ENCODE measurements at places on chromosomes 11 and 22. TPM values are rescaled to one million over a fixed set of nuclear protein-coding genes. Genes with fewer than 3 reads are reported as not detected.

DNA sequence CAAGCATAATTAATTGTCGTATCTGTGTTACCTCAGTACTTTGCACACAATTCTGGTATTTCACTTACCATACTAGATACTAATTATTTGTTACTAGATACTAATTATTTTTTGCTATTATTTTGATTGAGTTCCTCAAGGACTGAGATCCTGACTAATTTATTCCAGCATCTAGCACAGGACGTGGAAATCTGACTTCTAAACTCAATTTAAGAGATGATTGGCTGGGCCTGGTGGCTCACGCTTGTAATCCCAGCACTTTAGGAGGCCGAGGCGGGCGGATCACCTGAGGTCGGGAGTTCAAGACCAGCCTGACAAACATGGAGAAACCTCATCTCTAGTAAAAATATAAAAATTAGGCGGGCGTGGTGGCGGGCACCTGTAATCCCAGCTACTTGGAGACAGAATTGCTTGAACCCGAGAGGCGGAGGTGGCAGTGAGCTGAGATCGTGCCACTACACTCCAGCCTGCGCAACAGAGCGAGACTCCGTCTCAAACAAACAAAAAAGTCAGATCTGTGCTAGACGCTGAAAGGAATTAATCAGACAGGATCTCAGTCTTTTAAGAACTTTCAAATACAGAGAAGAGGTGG, 527 bp upstream of the MRPL48 start:
- peaks cover 6% of the 10 kb centered on the region for H3K4me1 ChIP-seq
- H3K36me3 ChIP-seq, result peaks cover 5% of the 10 kb centered on the region
- DNase-seq, result no peak
- H3K4me3 ChIP-seq, result peak overlapping the region; percentile 98

DNA sequence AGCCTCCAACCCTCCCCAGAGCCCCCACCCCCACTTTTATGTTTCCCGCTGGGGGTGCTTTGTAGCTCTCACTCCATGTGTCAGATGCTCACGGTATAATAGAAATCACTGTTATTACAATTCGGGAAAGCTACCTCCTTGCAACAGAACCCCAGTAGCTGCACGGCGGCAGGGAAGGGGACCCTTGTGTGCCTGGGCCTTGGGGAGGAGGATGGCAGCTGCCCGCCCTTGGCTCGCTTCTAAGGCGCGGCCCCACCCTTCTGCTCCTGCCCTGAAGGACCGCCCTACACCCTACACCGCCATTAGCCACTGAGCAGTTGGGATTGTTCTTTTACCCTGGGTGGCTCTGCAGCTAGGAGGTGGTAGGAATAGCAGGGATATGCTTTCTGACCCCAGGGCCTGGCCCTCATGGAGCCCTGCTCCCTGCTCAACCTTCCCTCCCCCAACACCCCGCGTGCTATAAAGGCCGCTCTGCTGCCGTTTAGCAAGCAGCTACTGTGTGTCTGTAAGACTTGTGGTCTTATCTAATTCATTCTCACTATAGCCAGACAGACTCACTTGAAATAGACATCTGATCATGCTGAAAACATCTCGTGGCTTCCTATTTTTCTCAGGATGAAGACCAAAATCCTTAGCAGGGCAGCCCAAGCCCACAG, 219.7 kb downstream of the CEP164 start:
- H3K27ac ChIP-seq, result no peak overlapping the region
- H3K4me1 ChIP-seq, result peaks cover 16% of the 10 kb centered on the region
- no peaks in the 10 kb centered on the region for H3K36me3 ChIP-seq
- no peak overlapping the region for H3K4me3 ChIP-seq

GRCh38 chr11:46512261-46512881, 81.5 kb downstream of the AMBRA1 start:
- H3K4me3 ChIP-seq, result no peak overlapping the region
- peaks cover 10% of the 10 kb centered on the region for H3K4me1 ChIP-seq
- H3K36me3 ChIP-seq, result peaks cover 4% of the 10 kb centered on the region
- DNase-seq, result no peak

- H3K27ac ChIP-seq, result no peak overlapping the region
- no peak overlapping the region for H3K4me3 ChIP-seq
- no peak for DNase-seq
- peaks cover 32% of the 10 kb centered on the region for H3K4me1 ChIP-seq
These were observed 226.7 kb upstream of the NARS2 start for GRCh38 chr11:78801161-78801884.

DNA sequence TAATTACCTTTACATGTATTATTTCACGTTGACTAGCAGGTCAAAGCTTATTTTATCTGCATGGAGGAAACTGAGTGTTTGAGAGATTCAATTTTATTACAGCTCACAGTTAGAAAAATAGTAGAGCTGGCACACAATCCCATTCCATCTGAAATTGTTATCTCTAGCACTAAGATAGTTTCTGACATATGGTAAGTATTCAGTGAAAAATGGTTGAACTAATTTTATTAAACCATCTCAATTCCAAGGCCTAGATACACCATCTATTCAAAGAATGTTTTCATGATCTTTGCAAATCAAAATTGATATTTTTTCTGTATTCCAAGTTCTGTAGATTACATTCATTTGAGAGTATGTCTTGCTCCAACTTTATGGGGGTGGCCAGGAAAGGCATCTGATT, 125.4 kb upstream of the FAT3 start:
- no peaks in the 10 kb centered on the region for H3K36me3 ChIP-seq
- H3K4me3 ChIP-seq, result no peak overlapping the region
- peaks cover 4% of the 10 kb centered on the region for H3K4me1 ChIP-seq

DNA sequence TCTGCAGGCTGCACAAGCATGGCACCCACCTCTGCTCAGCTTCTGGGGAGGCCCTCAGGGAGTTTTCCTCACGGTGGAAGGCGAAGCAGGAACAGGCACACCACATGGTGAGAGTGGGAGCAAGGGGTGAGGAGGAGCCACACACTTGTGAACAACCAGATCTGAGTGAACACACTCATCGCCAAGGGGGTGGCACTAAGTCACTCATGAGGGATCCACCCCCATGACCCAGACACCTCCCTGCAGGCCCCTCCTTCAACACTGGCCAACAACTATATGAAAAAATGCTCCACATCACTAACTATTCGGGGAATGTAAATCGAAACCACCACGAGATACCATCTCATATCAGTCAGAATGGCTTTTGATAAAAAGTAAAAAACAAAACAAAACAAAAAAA, 722 bp upstream of the KRTAP5-2 start:
- no peak overlapping the region for H3K27ac ChIP-seq
- no peaks in the 10 kb centered on the region for H3K36me3 ChIP-seq
- H3K4me3 ChIP-seq, result no peak overlapping the region
- no peak for DNase-seq

GRCh38 chr11:14327116-14327515, 31.9 kb downstream of the RRAS2 start:
- H3K4me1 ChIP-seq, result peaks cover 43% of the 10 kb centered on the region
- no peak overlapping the region for H3K4me3 ChIP-seq
- no peaks in the 10 kb centered on the region for H3K27me3 ChIP-seq
- H3K27ac ChIP-seq, result no peak overlapping the region
- no peaks in the 10 kb centered on the region for H3K36me3 ChIP-seq
- no peak for DNase-seq

Gene RRM1
- total RNA-seq, result 48.0 TPM

- peaks cover 18% of the 10 kb centered on the region for H3K36me3 ChIP-seq
- no peak overlapping the region for H3K27ac ChIP-seq
- H3K4me1 ChIP-seq, result peaks cover 6% of the 10 kb centered on the region
- no peak overlapping the region for H3K4me3 ChIP-seq
- DNase-seq, result peak; percentile 59
These were observed 5.8 kb downstream of the SELENOO start for GRCh38 chr22:50206599-50206998.

Gene CRACR2B
- 28.8 TPM for total RNA-seq

DNA sequence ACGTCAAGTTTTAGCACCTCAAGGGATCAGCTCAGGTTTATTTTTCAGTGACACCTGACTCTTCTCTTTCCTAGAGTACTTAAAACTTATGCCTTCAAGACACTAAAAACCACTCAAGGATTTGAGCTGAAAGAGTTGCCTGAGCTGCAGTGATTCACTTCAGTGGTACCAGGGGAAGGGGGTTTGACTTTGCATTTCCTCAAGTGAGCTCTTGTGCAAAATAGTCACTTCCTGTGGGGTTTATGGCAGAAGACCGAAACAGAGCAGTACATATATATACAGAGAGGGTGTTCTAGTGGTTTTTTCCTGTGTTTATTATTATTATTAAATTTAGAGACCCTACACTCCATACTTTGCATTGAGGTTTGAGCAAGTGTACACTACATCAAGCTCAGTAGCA, 60.7 kb downstream of the DBX1 start:
- H3K4me3 ChIP-seq, result no peak overlapping the region
- no peak overlapping the region for H3K27ac ChIP-seq
- DNase-seq, result no peak
- peaks cover 1% of the 10 kb centered on the region for H3K27me3 ChIP-seq
- H3K36me3 ChIP-seq, result peaks cover 10% of the 10 kb centered on the region
- peaks cover 3% of the 10 kb centered on the region for H3K4me1 ChIP-seq

Gene YPEL1
- 11.5 TPM for total RNA-seq

Gene BTG4
- not detected for total RNA-seq

- H3K27ac ChIP-seq, result no peak overlapping the region
- no peak overlapping the region for H3K4me3 ChIP-seq
- no peaks in the 10 kb centered on the region for H3K4me1 ChIP-seq
These were observed 882.8 kb upstream of the ANO3 start for GRCh38 chr11:25449091-25449490.

Gene IL17REL
- total RNA-seq, result 0.15 TPM

DNA sequence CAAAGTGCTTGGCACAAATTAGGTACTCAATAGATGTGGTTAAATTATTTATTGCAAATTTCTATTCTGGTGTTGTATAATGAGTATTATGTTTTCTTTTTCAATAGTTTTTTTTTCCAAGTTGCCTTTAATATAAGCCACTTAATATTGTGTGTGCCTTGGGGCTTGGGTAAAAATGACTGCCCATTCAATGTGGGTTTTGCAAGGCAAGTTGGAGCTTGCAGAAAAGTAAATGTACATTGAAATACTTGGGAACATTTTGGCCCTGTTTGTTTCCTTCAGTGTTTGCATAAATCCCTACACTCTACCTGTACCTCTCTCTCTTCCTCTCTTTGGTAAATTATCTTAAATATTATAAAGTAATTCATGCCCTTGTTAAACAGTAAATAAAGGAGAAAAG, 2.1 kb upstream of the CCDC81 start:
- H3K4me1 ChIP-seq, result peaks cover 4% of the 10 kb centered on the region
- DNase-seq, result no peak
- H3K36me3 ChIP-seq, result no peaks in the 10 kb centered on the region
- H3K27ac ChIP-seq, result no peak overlapping the region
- H3K27me3 ChIP-seq, result peaks cover 4% of the 10 kb centered on the region

Measured in endothelial cell (in vitro differentiated cells).